ENCODE measurements at places on chromosomes 11 and 22.
A peak's percentile ranks its signal among the peaks of the same experiment; 100 is the strongest.

GRCh38 chr22:19201869-19202798, 23.6 kb upstream of the SLC25A1 start:
- no peak for DNase-seq

GRCh38 chr11:122656073-122656630, 630 bp downstream of the UBASH3B start:
- no peak for DNase-seq

DNA sequence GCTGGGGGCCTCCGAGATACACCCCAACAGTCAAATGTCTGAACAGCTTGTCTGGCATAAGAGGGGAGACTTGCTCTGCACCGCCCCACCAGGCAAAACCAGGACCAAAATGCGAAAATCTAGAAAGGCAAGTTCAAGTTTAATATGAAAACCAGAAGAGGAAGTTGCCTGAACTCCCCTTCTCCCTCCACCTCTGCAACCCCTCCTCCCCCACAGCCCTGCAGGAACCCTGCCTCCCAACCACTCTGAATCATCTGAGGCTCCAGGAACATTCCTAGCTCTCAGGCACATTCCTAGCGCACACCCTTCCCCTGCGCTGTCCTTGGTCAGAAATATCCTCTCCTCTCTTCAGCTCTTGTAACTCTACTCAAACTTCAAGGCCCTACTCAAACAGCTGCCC, 36.7 kb downstream of the ISX start:
- no peak for DNase-seq

DNA sequence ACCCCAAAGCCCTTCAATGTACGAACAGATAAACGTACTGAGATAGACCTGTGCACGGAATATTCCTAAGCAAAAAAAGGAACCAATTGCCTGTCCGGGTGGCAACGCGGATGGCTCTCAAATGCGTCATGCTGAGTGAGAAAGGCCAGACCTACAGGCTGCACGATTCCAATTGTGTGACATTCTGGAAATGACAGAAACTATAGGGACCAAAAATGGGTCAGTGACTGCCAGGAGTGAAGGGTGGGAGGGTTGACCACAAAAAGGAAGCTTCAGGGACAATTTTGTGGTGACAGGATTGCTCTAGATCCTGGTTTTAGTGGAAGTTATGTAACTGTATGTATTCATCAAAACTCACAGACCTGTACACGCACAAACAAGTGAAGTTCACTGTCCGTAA, 24.0 kb upstream of the SYT8 start:
- DNase-seq = no peak

GRCh38 chr11:117931971-117932370, 2.8 kb upstream of the TMPRSS13 start:
- no peak for DNase-seq

DNA sequence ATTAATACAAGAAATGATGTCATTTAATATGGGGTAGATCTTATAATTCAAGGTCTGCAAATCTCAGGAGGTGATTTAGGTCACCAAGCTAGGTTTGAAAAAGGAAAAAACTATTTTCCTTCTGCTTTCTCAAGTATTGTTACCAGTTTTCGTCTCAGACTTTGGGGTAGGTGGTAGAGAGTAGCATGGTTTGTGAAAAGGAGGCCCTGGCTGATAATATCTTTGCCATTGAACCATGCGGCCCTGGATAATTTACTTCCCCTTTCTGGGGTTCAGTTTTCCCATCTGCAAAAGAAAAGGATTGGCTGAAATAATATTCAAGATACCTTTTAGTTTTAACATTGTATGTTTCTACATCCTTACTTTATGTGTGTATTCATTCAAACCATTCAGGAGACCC, 92.1 kb downstream of the WNT11 start:
- no peak for DNase-seq

- DNase-seq = no peak
Observed at GRCh38 chr11:36122671-36123070, 166.6 kb downstream of the COMMD9 start.

GRCh38 chr11:12631651-12632050, 42.6 kb upstream of the TEAD1 start:
- no peak for DNase-seq

DNA sequence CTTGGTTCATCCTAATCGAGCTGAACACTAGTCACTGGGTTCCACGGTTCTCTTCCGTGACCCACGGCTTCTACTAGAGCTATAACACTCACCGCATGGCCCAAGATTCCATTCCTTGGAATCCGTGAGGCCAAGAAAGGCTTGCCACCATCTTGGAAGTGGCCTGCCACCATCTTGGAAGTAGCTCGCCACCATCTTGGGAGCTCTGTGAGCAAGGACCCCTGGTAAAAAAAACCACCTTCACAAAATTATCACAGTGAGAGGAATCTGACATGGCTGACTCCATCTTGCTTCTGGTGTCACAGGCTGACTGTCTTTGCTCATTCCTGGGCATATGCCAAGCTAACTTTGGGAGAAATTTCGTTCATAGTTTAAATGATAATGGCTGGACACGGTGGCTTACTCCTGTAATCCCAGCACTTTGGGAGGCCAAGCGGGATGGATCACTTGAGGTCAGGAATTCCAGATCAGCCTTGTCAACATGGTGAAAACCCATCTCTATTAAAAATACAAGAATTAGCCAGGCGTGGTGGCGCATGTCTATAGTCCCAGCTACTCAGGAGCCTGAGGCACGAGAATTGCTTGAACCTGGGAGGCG, 18.9 kb upstream of the KCTD14 start:
- DNase-seq = no peak

- DNase-seq = no peak
Observed at GRCh38 chr11:59012398-59013265, 73.3 kb downstream of the GLYATL1 start.

- no peak for DNase-seq
Observed at GRCh38 chr11:94315664-94316063, 11.3 kb downstream of the IZUMO1R start.

GRCh38 chr11:62463121-62463542, 44.3 kb downstream of the SCGB1A1 start:
- DNase-seq = no peak

DNA sequence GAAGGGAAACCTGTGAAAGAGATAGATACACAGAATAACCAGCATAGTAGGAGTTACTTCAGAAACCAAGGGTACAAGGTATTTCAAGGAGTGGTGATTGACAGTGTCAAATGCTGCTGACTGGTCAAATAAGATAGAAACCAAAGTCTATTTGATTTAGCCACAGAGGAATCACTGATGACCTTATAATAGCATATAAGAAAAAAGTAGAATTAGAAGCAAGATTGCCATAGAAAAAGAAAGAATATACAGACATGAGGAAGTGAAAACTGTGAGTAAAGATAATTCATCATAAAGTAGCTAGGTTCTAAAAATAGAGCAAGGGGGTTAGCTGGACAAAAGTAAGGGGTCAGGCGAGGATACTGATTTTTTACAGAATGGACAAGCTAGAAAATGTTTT, 14.2 kb downstream of the ZBTB44 start:
- no peak for DNase-seq

DNA sequence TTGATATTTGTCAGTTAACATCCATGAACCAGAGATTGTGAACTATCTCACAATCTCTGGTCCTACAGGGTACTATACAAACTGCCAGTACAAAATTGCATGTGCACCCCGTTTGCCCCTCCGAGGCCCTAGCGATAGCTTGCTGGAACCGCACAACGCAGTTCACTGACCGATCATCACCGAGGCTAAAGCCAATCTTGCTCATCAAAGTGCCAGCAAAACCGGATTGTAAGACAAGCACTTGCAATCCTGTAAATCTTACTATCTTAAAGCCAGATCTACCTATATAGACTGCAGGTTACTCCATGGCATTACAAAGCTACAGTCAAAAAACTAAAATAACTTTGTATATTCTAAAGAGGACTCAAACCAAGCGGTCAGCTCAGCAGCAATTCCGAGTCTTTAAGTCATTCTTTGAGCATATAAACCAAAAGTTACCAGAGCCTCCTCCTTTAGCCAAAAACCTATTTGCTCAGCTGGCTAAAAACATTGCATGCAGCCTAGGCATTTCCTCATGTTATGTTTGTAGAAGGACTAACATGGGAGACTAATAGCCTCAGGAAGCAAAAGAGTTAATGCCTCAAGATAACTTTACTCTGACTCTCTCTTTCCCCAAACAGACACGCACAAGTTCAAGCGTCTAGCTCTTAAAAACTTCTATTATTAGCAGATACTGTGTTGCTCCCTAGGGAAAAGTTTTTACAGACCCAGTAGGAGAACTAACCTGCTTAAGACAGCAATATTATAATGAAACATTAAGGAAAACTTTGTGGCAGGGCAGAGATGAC, 30.7 kb upstream of the CPT1A start:
- DNase-seq = peak; percentile 93

DNA sequence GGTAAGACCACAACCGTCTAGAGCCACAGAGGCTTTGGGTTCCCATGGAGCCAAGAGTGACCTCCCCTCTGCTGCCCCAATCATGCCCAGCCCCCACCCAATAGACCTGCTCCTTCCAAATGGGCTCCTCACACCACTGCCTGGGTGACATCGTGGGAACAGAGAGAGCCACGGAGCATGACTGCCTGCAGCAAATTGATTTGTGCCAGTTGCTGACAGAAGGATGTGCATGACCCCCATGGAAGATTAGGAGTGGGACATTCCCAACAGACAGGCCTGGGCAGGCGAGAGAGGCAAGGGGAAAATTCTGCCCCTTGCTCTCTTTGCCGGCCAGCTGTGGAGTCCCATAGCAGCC, 88.5 kb downstream of the TENM4 start:
- DNase-seq = no peak

DNA sequence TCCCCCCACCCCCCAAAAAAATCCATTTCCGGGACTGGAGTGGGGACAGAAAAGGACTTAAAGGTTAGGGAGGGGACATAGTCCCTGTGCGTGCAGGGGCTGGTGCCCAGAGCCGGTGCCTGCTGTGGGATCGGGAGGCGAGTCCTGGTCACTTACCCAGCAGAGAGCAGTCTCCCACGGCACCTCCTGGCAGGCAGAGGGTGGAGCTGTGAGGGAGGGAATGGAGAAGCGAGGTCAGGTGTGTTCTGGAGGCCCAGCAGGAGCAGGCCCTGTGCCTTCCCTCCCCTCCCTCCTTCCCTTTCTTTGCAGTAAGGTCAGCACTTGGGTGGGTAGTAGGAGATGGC, 28.4 kb downstream of the SHANK3 start:
- DNase-seq = no peak

GRCh38 chr11:88246696-88247095, 71.5 kb upstream of the RAB38 start:
- DNase-seq = peak; percentile 31

DNA sequence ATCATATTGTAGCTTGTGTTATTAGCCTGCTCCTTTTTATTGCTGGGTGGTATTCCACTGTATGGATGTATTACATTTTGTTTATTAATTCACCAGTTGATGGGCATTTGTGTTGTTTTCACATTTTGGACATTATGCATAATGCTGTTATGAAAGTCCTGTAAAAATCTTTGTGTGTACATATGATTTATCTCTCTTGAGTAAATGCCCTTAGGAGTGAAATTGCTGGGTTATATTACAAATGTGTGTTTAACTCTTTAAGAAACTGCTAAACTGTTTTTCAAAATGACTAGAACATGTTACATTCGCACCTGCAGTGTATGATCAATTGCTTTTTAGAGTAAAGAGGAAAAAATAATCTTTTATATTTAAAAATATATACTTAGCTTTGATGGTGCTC, 54.4 kb upstream of the TP53I11 start:
- no peak for DNase-seq

- DNase-seq = peak; percentile 42
Observed at GRCh38 chr11:122853971-122854446, 15.7 kb downstream of the CRTAM start.

DNA sequence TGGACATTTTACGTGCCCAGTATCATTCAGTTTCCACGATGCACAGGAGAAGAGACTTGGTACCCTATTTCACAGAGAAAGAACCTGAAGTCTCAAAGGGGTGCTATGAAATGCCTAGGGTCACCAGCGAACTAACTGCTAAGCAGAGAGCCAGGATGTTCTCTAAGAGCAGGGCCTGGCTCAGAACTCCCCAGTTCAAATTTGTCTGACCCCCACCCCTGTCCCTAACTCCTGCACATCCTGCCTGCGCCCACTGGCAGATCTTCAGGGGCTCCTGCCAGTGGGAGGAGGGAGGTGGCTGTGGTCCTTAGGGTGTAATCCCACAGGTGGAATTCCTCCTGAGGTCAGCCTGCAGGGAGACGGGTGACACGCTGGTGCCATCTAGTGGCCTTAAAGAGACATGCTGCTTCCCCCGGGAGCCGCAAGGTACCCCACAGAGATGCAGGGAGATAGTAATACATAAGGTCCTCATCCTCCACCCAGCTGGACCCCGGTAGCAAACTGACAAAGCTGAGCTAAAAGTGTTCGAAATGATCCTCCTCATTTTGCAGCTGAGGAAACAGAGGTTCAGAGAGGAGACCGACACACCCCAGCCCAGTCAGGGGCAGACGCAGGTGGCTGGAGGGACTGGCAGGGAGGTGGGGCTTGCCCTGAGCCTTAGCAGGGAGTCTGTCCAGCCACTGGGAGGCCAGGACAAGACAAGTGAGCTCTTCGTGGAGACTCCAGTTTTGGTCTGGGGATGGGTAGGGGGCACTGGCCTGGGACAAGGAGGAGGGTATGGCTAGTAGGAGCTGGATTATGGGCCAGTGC, 34.1 kb downstream of the MB start:
- no peak for DNase-seq

- DNase-seq = no peak
Observed at GRCh38 chr22:33952776-33953175, 32.5 kb upstream of the LARGE1 start.

GRCh38 chr22:38696606-38697424, 3.9 kb downstream of the JOSD1 start:
- no peak for DNase-seq

- DNase-seq = no peak
Observed at GRCh38 chr11:64490562-64491216, 100.3 kb upstream of the SLC22A12 start.

- DNase-seq = no peak
Observed at GRCh38 chr22:24554313-24555164, at the start of gene GUCD1. Gene GUCD1, minus strand, starts transcription at chr22:24555138. Its CDS starts 147 bp downstream, at chr22:24554991.
